Fibroblast of skin of abdomen (primary cell): ENCODE measurements at places on chromosomes 12 and 14.

GRCh38 chr12:90304231-90304630, 595.6 kb upstream of the ATP2B1 start:
- no peak for DNase-seq

GRCh38 chr12:108568338-108569154, 6.2 kb downstream of the ISCU start:
- no peak for DNase-seq

- DNase-seq, result no peak
Measured at GRCh38 chr14:60933920-60934655, 46.8 kb downstream of the TRMT5 start.

DNA sequence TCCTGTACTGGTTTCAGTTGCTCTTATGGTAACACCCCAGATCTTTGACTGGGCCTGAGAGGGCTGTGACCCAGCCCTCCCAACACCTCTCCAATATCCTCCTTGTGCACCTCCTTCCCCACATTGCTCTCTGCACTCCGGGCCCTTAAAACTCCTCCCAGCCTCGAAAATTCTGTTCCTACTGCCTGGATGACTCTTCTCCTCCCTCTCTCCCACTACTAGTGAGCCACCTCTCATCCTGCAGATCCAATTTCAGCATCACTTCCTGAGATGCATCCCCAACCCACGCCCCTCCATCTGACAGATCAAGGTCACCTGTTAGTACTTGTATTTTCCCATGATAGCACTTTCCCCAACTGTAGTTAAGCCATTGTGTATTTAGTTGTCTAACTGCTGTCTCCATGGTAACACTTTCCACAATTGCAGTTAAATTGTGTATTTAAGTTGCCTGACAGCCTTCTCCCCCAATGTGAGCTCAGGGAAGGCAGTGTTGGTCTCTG, 11.5 kb upstream of the NT5DC3 start:
- DNase-seq, result no peak

DNA sequence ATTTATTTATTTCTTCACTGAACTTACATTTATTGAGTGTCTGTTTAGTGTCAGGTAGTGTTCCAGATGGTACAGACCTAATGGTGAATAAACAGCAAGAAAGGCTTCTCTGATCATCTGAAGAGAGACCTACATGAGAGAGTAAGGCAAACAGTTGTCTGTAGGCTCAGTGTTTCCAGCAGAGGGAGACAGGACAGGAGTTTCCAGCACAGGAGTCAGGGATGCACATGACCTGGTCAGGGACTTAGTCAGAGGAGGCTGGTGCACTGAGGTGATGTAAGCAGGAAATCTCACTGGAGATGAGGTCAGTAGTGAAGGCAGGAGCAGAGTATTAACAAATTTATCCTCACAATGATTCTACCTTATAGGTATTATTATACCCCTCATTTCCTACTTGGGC, 233.2 kb downstream of the MDGA2 start:
- DNase-seq, result peak; percentile 17

DNA sequence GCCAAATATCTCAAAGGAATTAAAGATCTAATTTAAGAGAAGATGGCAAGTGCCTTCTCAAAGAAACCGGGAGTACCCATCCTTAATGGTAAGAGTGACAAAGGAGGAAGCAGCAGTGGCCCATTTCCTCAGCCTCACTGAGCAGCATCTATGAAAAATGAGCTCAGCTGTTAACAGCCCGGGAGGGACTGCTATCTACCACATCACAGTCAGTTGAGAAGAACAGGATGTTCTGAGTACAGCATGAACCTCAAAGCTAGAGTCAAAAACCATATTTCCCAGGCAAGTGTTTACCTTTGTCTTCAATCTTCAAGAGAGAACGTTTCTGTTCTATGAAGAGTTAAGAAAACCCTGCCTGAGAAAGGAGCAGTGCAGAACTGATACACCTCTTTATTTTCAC, 115.0 kb downstream of the BTG1 start:
- DNase-seq, result no peak

- no peak for DNase-seq
Measured at GRCh38 chr14:64110802-64111201, 183.4 kb downstream of the ESR2 start.

GRCh38 chr14:40859055-40859454, 747.6 kb upstream of the LRFN5 start:
- DNase-seq, result no peak

DNA sequence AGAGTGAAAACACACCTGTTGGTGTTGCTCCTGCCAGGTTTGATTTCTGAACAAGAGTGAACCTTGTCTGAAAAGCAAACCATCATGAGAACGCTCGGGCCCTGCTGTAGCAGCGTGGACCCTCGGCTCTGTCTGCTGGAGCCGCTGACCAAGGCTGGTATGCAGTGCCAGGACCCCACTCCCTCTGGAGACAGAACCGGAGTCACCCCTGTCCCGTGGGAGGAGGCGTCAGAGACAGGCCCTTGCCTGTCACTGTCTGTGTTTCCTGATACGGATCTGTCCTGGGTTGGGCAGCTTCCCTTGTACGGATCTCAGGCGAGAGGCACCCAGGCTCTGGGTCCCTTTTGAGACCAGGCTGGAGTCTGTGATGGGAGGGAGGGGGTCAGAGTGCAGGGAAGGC, 111.6 kb downstream of the ADGRD1 start:
- no peak for DNase-seq

- no peak for DNase-seq
Measured at GRCh38 chr12:22935090-22935489, 310.1 kb downstream of the ETNK1 start.

DNA sequence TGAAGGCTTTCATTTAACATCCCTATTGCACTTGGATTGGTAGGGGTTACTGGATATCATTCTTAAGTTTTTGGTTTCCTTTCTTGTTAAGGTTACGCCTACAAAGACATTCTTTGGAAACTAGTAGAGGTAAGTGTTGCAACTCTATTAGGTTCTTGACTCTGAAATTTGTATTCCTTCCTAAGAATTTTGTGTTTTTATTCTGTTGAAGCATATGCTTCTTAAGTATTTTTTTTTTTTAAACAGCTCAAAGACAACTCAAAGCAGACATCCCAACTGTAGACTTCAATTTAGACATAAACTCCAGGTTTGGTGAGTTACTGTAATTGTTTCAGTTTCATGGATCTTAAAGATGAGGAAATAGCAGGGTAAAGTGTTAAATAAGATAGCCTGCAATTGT, 1.1 kb upstream of the RBMS2 start:
- DNase-seq, result no peak

GRCh38 chr12:87469295-87469694, 559.9 kb downstream of the C12orf50 start:
- peak; percentile 69 for DNase-seq

GRCh38 chr14:72608391-72609204, 285.3 kb downstream of the DPF3 start:
- peak; percentile 94 for DNase-seq

DNA sequence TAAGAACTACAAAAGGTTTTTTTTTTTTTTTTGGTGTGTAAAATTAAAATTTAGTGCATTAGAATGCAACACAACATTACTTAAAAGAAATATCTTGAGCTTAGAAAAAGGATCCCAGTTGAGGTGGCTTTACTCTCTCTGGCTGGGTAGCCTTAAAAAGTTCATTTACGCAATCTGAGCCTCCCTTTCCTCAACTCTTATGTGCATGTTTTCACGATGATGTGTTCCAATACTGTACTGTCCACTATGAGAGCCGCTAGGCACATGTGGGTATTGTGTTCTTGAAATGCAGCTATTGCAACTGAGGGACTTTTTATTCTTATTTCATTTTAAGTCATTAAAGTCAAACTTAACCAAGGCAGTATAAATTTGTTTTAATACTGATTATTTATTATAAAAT, 460.9 kb upstream of the SYT1 start:
- DNase-seq, result peak; percentile 40

DNA sequence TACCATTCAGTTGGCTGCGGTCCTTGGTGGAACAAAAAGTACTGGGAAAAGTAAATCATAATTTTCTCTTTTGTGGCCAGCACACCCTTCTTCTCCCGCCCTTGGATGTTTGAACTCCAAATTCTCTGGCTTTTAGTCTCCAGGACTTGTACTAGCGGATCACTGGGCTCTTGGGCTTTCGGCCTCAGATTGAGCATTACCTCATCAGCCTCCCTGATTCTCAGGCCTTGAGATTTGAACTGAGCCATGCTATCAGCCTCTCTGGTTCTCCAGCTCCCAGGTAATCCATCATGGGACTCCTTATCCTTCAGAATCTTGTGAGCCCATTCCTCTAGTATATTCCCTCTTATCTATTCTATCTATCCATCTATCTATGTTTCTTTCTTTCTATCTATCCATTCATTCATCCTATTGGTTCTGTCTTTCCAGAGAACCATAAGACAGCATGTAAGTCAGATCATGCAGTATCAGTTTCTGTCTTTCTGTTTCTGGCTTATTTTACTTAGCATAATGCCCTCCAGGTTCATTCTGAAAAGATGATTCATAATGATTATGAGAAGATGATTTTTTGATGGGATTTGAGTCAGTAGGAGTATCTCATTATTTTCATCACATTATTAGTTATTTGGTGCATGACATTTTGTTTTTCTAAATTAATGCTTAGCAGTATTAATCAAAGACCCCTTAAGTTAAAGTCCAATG, 814.9 kb downstream of the LRFN5 start:
- DNase-seq, result no peak

DNA sequence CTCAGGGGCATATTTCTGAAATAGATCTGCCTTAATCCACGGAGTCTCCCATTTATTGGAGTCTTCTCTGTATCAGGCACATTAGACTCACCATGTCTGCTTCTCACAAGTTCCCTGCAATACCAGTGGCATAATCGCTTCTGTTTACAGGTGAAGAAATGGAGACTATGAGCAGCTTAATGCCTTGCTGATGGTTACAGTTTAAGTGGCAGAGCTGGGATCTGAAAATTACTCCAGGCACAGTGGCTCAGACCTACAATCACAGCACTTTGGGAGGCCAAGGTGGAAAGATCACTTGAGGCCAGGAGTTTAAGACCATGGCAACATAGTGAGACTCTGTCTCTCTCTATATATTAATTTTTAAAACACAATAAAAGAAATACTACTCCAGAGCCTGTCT, 7.3 kb upstream of the RIC8B start:
- no peak for DNase-seq
